ENCODE measurements at places on chromosomes 5 and 9.

- DNase-seq = no peak
These were observed 288.0 kb downstream of the KCNN2 start for GRCh38 chr5:114649878-114650277.

GRCh38 chr5:115801984-115802383 is 14.5 kb downstream of the CDO1 start:
- no peak for DNase-seq

- no peak for DNase-seq
These were observed 33.4 kb downstream of the SYK start for GRCh38 chr9:90834828-90835595.

- DNase-seq = no peak
These were observed 1.5 kb upstream of the RNF180 start for GRCh38 chr5:64164166-64164565.

DNA sequence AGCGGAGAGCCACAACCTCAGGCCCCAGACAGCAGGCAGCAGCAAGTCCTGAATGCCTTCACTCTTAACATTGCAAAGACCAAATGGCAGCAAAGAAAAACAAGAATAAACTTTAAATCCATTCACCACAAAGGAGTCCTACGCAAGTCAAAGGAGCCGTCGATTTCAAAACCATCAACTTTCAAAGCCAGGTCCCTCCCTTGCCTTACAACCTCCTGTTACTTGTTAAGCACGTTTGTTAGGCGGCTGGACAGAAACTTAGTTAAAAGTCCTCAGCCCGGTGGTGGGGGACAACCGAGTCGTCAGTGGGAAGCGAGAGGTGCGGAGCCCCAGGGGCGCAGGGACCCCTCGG is 938 bp downstream of the LPAR1 start:
- DNase-seq = peak; percentile 24

All from SW480 (cell line).